ENCODE measurements at places on chromosomes 4 and X.

GRCh38 chr4:48226199-48226598 lies 43.4 kb downstream of the TEC start:
- no peak for DNase-seq

GRCh38 chrX:115173181-115173580 lies 16.0 kb upstream of the RBMXL3 start:
- DNase-seq = no peak

DNA sequence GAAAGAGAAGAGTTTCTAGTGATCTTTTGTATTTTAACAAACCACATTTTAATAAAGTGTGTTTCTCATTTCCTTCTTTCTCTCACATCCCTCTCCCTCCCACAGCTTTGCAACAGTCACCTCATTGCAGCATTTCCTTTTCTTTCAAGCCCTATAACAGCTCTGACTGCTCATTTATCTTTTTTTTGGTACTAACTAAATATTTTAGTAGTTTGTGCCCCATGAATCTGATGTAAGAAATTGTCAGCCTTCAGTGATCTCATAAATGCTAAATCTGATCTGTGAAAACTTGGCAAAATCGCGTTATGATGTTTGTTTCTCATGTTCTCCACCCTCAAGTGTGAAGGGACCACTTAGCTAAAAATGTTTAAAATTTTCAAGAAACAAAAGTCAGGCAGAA lies 258.5 kb upstream of the SLIT2 start:
- no peak for DNase-seq

DNA sequence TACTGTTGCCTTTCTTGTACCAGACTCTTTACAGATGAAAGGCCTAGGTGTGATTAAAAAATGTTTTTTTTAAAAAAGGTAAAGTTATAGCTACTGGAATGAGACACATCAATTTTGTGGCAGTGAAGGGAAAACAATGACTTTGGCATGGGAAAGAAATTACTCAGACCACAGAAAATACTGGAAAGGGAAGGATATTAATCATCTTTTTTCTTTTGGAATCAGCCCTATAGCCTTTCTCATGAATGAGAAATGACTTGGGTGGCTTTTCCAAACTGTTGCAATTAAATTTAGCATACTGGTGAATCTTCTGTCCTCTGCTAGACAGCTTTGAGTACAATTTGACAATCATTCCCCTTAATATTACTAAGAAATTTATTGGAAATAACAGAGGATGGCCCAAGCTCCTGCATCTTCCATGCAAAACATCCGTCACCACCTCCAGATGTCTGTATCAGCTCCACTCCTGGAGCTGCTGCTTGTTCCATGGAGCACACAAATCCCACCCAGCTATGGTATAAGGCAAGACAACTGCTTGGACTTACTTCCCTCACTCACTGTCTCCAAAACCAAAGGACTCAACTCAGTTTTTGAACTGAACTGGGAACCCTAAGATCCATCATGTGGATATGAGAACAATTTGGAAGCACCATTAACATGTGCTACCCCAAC lies 97.6 kb upstream of the ARSJ start:
- DNase-seq = no peak

GRCh38 chr4:26476545-26476944 lies 13.7 kb downstream of the CCKAR start:
- DNase-seq = no peak

DNA sequence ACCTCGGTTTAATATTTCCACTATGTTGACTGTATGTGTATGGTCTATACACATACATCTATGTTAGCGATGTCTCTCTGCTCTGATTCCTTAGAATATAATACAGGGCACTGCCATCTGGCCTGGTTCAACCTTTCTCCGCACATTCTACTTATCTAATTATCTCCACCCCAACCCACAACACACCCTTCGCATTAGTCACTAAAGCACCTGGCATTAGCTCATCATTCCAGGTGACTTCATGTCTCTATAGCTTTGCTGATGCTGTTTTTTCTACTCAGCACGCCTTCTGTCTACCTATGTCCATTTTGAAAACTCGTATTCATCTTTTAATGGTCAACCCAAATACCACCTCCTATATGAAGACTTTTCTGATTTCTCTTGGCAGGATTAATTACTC lies 425.2 kb upstream of the RASGEF1B start:
- DNase-seq = no peak

DNA sequence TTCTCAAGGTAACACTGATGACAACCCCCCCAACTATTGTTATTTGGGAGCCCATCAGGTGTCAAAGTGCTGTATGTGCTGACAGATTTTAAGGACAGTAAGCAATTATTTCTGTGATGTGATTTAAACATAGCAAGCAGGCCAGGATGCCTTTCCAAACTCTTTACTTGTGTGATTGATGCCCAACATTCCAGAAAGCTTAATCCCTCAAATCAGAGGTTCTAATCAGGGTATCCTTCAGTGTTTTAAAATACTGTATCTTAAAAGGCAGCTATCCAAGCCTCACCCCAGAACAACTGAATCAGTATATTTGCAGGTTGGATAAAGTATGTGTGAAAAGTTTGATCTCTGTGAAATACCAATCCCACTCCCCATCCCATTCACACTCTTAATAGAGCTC lies 119.7 kb downstream of the GASK1B start:
- DNase-seq = no peak

GRCh38 chr4:86543560-86544309 lies 50.4 kb upstream of the PTPN13 start:
- DNase-seq = no peak

DNA sequence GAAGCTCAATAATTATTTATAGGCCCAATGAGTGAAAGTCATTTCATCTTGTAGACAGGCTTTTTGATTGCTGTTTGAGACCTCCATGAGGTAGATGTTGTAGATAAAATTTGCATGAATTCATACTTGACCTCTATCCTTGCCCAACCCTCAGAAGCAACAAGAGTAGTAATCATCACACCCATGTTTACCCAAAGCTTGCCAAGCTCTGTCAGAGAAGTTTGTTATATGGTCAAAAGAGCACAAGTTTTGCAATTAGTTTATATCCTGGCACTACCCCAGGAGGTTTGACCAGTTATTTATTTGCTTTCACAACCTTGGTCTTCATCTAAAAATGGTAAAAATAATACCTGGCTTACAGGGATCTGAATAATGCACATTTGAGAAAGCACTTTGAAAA lies 20.7 kb downstream of the ADH7 start:
- DNase-seq = no peak

GRCh38 chr4:156756118-156756517 lies 215.5 kb downstream of the PDGFC start:
- no peak for DNase-seq

GRCh38 chr4:162523171-162523570 lies 359.4 kb upstream of the FSTL5 start:
- no peak for DNase-seq

GRCh38 chrX:13380211-13380610 lies 60.4 kb upstream of the ATXN3L start:
- no peak for DNase-seq

DNA sequence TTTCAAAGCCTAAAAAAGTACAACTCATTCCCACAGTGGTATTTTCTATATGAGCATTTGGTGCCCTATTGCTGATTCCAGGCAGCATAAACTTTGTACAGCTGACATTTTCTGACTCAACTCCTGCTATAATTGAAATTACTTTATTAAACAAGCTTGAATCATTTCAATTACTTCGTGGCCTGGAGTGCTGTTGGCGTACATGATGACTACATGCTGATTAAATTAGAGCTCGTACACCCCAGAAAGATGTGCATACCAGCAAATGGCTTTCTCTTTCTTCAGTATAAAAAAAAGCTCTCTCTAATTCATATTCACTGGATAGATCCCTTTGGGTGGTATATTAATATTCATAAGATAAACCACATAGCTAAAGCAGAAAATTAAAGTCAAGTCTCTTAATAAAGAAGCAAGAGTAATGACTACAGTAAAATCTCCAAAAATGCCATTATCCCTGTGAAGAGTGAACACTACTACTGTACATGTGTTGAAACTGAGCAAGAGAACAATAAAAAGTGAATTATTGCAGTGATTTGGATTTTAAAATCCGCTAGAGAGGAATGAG lies 245.0 kb upstream of the IGFBP7 start:
- DNase-seq = no peak

DNA sequence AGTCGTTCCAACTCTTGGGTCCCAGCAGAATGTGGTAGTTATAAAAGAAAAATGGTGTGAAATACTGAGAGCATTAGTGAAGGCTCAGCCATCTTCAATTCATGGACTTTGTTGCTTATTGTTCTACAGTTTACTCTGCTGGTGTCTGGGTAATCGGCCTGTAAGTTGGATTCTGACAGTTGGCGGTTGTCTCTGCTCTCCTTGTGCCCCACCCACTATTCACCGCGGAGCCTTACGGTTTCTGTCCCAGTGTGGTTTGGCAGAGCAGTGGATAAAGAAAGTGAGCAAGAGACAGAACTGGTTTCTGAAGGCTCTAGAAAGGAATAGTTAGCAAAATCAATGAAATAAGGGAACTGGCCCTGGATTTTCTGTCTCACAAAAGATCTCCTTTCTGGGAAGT lies 9.1 kb downstream of the LONRF3 start:
- DNase-seq = no peak

GRCh38 chr4:180057299-180057721 lies 2185.9 kb upstream of the TENM3 start:
- DNase-seq = no peak

- no peak for DNase-seq
These were observed 46.9 kb downstream of the SORCS2 start for GRCh38 chr4:7239101-7239820.

DNA sequence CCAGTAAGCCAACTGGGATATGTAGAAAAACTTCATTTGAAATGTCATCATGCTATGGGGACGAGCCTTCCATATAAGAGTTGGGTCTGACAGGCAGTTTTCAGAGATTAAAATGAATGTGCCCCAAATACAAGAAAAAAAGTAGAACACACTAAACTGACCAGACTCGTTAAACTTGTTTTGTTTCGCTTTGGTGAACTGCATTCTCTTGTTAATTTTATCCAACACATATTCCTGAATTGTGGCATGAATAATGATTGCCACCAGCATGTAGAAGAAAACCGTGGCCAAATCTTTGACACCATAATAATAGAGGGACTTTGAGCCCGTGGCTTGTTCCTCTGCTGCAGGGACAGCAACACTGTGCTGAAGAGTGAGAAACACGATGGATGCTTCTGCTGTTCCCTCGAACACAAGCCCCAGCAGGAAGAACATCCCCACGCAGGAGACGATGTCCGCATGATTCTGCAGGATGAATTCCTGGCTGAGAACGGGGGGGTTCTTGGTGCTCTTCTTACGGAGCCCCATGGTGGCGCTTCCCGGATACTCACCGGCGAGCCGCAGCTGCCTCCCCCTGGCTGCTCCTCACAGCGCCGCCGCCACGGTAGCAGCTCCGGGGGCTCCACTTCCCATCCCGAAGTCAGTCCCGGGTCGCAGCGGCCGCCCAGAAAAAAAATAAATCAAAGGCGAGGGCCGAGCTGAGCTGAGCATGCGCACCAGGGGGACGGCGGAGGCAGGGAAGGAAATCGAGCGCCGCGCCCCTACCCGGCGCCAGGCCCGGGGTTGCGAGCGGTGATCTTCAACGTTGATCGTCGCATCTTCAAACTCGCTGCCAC lies at the start of gene TRAM1L1:
Gene TRAM1L1 (minus strand): TSS at position 711 of the 836 bp plus-strand sequence. CDS start 183 bp downstream, at position 528.
- DNase-seq = peak; percentile 78

- no peak for DNase-seq
These were observed 882 bp upstream of the CXCR3 start for GRCh38 chrX:71619193-71619592.

DNA sequence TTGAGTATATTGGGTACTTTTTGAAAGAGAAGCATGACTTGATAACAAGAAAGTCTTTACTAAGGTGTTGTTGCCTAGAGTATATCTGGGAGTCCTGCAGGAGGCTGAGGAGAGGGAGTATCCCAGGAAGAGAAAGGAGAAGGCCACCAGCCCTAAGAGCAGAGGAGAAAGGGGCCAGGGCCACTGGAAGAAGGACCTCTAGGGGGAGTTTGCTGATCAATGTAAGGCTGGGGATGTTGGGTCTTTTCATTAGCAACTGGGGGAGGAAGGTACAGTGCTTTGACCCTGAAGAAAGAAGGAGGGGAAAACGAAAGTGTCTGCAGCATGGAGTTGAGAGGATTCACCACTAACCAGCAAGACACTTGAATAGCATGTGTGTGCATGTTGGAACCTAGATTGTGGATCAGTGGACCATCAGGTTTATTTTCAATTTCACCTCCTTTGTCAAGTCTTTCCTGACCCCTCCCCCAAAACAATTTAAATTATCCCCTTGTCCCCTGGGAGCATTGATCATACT lies 4.5 kb downstream of the SMIM9 start:
- DNase-seq = no peak
